Activated T-helper 1 cell treated with anti-CD3 and anti-CD28 coated beads, Interleukin-12 subunit alpha, Interleukin-12 subunit beta, Interleukin-2, Interleukin-4 antibody, amounts not matched to agents 30 ng/mL and 10 ng/mL and 1 ng/mL, durations not matched to agents 14 hours and 24 hours and 36 hours (primary cell): ENCODE measurements at places on chromosomes 3 and 15. TPM values are rescaled to one million over a fixed set of nuclear protein-coding genes. Genes with fewer than 3 reads are reported as not detected.

The MYO5A gene
- 26.2 and 27.8 TPM in 2 replicates for total RNA-seq

The XCR1 gene
- 0.05 and 0.08 TPM in 2 replicates for total RNA-seq

The ZWILCH gene
- 37.5 and 42.2 TPM in 2 replicates for total RNA-seq

The MME gene
- total RNA-seq: not detected in 2 replicates

The GOLGA6A gene
- not detected in 2 replicates for total RNA-seq

The TIMP4 gene
- total RNA-seq: 0.12 TPM in 1 of 2 replicates, not detected in the other

The HESX1 gene
- 0.18 and 0.32 TPM in 2 replicates for total RNA-seq

The CPNE4 gene
- 0.10 TPM in 1 of 2 replicates, not detected in the other for total RNA-seq

The ACOX2 gene
- not detected in 2 replicates for total RNA-seq

The IGDCC3 gene
- not detected in 2 replicates for total RNA-seq

The SH2D7 gene
- total RNA-seq: not detected in 2 replicates

The SV2B gene
- total RNA-seq: 0.08 and 0.12 TPM in 2 replicates

The GOLGA6C gene
- not detected in 2 replicates for total RNA-seq

The CA12 gene
- total RNA-seq: 0.29 and 0.36 TPM in 2 replicates

The BCL2A1 gene
- 91.8 and 95.0 TPM in 2 replicates for total RNA-seq

The HRG gene
- total RNA-seq: not detected in 2 replicates

The GRAMD2A gene
- total RNA-seq: 0.21 TPM in 1 of 2 replicates, not detected in the other

The VIPR1 gene
- total RNA-seq: 0.69 and 0.88 TPM in 2 replicates

The MOBP gene
- total RNA-seq: not detected in 2 replicates

The KNG1 gene
- not detected in 2 replicates for total RNA-seq

The P3H2 gene
- total RNA-seq: not detected in 2 replicates

The PSMD6 gene
- total RNA-seq: 133 and 137 TPM in 2 replicates

The MYL3 gene
- not detected in 2 replicates for total RNA-seq

The TRANK1 gene
- 2.3 and 3.4 TPM in 2 replicates for total RNA-seq

The SLC2A2 gene
- total RNA-seq: not detected in 2 replicates

The DTWD1 gene
- 21.1 and 26.5 TPM in 2 replicates for total RNA-seq

The STXBP5L gene
- total RNA-seq: not detected in 2 replicates

The ALDH1L1 gene
- not detected in 2 replicates for total RNA-seq

The TRPM1 gene
- not detected in 2 replicates for total RNA-seq

The USP8 gene
- 66.2 and 66.3 TPM in 2 replicates for total RNA-seq

The TLR9 gene
- 0.47 TPM in 1 of 2 replicates, not detected in the other for total RNA-seq

The CLSTN2 gene
- total RNA-seq: not detected in 2 replicates

The ISLR2 gene
- not detected in 2 replicates for total RNA-seq

The DPPA2 gene
- total RNA-seq: not detected in 2 replicates

The CYP1A2 gene
- total RNA-seq: not detected in 2 replicates

The KIAA1143 gene
- 39.2 and 40.4 TPM in 2 replicates for total RNA-seq

The MST1R gene
- total RNA-seq: 1.6 and 2.5 TPM in 2 replicates

The GUCA1C gene
- total RNA-seq: not detected in 2 replicates
